ENCODE measurements at places on chromosomes 6 and 20.

- DNase-seq, result no peak
Observed at GRCh38 chr20:16904751-16905150, 156.6 kb downstream of the OTOR start.

DNA sequence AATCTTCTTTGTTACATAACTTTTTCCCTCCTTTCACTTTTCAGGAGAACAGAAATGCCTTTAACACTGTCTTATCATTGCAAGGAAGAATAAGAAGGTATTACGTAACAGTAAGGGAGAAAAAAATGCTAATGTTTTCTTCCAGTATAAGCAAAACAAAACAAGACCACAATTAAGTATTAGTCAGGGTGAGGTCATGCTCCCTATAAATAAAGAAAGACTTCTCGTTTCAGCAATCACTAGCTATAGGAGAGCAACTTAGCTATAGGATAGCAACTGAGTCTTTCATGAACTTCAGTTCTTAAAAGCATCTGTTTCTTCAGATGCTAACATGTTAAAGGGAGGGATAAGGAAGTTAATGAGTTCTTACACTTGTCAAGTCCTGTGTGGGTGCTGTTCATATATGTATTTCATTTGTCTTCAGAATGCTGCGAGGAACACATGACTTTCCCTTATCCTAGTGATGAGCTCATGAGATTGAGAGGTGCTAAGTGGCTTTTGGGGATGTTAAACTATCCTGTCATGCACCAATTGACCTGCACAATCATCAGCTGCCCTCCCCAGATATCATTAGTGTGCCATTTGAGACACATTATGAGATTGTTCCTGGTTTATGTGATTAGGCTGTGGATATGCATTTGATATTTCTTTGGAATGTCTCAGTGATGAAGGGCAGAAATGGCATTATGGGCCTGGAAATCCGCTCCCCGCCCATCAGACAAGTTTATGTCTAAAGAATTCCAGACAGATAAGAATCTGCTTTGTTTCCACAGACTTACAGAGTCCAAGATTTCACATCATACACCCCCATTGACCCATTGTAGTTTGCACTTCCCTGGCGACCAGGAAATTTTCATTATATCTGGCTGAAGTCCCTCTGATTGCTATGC is 37.5 kb downstream of the LAMA4 start:
- DNase-seq, result no peak

DNA sequence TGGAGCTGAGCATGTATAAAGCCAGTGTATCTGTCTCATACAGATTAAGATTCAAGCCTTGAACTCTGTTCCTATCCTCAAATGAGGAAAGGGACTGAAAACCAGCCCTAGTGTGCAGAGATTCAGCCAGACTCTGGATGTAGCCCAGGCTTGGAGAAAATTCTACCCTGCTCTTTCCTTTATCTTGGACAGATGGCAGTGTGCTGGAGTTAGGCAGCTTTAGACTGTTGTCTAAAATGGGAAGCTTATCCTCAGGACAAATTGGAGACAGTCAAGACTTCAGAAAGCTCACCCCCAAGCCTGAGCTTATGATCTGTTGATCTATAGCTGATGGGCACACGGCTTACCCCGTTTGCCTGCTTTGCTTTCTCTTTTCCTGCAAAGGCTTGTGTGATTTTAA is 1057.6 kb downstream of the KIF16B start:
- DNase-seq, result no peak

GRCh38 chr6:14567842-14568241 is 450.3 kb downstream of the CD83 start:
- DNase-seq, result no peak

GRCh38 chr6:40343318-40343876 is 243.8 kb downstream of the LRFN2 start:
- DNase-seq, result no peak

DNA sequence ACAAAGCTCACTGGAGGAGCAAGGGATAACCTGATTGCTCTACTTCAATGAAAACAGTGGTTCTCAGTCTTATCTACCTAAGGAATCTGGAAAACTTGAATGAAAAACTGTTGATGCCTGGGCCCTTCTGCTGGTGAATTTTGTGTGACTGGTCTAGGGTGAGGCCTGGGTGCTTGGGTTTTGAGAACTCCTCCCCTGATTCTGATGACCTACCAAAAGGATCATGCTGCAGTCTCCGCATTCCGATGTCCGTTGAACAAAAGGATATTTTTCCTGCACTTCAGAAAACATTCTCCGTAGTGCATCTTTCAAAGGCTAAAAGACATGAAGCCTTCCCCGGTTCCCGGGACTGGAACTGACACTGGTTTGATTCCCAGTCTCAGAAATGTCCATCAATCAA is 157.9 kb downstream of the SYNDIG1 start:
- DNase-seq, result no peak

DNA sequence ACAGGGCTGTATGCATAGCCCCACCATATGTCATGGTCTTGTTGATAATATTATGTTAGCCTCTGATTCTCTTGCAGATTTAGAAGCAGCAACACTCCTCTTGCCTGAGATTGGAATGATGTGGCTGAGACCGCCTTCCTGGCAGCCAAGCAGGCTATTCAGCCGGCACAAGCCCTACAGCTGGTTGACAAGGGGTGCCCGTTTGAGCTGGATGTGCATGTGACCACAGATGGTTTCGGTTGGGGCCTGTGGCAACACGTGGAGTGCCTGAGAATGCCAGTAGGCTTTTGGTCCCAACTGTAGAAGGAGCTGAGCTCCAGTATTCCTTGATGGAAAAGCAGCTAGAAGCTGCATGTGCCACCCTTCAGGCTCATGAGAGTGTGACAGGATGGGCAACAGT is 303.6 kb upstream of the POU3F2 start:
- no peak for DNase-seq

GRCh38 chr6:108677894-108678293 is 117.2 kb downstream of the FOXO3 start:
- DNase-seq, result no peak

DNA sequence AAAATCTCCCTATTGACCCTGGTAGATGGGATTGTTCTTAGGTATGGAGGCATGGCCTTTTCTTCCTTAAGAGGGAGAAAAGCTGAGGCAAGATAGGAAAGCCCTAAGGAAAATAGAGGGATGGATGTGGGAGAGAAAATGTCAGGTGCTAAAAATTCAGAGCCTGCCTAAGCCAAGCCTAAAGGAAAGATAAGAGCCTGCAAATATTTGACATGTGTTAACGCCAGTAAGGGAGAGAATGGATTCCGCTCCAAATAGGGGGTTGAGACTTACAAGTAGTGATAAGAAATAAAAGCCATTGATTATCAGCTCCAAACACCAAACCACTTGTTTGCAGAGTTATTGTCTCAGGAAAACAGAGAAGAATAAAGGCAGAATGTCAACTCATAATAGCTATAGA is 533.6 kb downstream of the PTPRT start:
- no peak for DNase-seq

GRCh38 chr6:136175873-136176272 is 74.2 kb downstream of the MTFR2 start:
- DNase-seq, result no peak

DNA sequence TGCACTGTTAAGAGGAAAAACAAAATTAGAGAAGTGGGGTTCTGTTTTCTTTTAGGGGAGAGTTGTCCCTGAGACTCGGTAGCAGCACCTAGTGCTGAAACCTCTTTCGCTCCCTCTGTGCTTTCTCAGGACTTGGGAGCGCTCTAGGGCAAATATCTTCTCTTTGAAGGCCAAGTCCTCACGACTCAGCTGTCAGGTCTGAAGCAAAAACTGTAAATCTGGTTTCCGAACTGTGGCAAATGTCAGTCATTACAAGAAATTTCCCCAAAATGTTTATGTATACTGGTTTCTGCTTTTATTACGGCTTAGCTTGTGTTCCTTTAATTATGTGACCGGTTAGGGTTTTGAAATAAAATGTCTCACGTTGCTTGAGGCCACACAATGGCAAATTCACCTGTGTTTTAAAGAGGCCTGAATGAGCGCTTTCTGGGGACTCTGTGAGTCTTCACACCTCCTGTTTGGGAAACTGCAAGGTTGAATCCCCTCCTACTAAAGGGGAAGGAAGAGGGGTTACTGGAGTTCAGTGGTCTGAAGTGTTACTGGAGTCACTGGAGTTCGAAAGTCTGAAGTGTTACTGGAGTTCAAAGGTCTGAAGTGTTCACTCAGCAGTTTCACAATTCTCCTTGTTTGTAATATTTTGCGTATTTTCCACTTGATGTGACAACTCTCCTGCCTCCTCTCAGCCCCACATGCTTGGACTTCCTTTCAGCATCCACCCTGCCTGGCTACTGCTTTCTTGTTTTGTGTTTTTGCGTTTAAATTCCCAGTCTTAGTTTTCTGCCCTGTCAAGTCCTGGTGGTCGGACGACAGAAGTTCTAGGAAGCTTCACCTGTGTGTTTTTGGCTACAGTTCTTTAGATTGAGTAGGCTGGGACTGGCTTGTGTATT is 1.6 kb downstream of the SMPDL3A start:
- DNase-seq, result no peak

GRCh38 chr20:50152394-50153152 is 950 bp downstream of the PEDS1 start:
- DNase-seq, result no peak

- no peak for DNase-seq
Observed at GRCh38 chr6:69580706-69581105, 216.1 kb downstream of the LMBRD1 start.

- DNase-seq, result no peak
Observed at GRCh38 chr6:152435816-152436215, 201.3 kb downstream of the SYNE1 start.

DNA sequence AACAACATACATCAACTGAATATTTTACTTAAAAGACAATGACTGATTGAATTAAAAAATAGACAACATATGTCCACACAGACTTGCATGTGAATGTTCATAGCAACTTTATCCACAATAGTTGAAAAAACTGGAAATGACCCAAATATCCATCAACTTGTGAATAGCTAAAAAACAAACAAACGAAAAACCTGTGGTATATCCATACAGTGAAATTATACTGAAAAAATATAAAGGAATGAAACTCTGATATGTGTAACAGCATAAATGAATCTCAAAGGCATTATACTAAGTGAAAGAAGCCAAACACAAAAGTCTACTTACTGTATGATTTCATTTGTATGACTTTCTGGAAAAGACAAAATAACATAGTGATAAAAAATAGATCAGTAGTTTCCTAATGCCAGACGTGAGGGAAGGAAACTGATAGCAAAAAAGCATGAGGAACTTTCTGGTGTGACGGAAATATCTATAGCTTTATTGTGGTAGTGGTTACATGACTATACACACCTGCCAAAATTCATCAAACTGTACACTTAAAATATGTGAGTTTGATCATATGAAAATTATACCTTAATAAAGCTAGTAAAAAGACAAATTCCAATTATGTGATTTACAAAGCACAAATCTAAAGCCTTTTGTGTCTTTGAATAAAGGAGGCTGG is 123.2 kb downstream of the BACH2 start:
- no peak for DNase-seq

GRCh38 chr6:62283796-62284411 is 2.1 kb downstream of the KHDRBS2 start:
- peak; percentile 31 for DNase-seq

- no peak for DNase-seq
Observed at GRCh38 chr6:45657226-45657625, 279.5 kb upstream of the SUPT3H start.

DNA sequence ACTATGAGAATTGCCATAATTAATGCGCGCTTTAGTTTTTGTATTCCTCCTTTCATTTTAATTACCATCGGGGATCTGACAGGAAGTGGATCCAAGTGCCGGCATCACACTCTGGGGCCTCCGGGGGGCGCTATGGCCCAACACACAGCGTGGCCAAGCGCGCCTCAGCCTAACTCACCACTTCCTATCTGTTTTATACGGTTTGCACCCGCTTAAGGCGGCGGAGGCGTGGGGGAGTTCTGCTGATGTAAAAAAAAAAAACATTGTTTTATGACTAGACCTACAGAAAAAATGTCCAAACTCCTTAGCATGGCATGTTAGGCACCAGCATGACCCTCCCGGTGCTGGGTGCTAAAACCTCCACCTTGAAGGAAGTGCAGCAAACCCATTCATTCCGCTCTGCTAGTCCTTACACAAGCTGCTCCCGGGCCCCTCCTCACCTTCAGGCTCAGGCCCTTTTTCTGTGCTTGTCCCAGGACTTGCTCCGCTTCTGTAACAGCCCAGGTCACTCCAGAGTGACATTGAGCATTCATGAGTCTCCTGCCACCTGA is 4.5 kb upstream of the EBF4 start:
- peak; percentile 53 for DNase-seq

DNA sequence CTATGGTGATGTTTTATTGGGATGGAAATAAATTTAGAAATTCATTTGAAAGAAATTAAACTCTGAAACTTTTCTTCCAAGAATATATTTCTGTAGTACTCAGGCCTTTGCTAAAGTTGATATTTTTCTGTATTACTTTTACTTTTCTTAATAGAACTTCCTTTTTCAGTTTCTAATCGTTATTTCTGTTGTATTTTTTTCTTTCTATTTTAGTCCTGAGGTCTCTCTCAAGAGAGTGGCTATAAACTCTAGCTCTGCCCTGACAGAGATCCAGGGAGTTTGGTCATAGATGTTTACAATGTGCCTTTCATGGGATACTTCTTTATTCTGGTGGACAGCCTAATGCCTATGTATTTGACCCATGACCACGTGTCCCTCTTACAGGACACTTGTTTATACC is 51.0 kb downstream of the OR2B6 start:
- DNase-seq, result no peak

DNA sequence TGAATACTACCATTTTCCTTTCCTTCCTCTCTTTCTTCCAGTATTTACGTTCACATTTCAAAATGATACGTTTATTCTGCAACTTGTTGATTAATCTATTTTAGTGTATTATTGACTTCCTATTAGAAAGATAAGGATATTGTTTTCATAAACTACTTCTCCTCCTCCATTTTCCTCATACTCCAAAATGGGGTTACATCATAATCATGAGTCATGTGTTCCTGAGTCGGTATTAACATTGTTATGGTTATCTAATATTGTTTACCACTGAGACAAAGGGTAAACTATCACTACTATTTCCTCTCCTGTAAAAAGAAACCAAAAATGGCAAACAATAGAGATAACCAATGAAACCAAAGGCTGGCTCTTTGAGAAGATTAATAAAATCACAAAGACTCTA is 126.5 kb upstream of the CDYL start:
- no peak for DNase-seq

DNA sequence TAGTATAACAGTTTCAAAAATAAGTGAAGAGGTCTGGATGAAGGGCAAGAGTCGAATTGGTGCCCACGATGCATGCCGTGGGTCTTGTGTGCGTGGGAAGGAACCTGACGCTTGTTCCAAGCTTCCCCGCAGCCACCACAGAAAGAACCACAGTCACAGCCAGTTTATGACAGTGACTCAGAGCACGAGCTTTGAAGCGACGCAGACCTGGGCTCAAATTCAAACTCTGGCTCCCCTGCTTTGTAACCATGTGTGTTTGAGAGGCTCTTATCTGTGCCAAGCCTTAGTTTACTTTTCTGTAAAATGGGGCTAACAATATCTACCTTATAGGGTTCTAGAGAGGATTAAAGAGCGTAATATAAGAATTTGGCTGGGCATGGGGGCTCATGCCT is 65.5 kb downstream of the SYNJ2 start:
- DNase-seq, result peak; percentile 66

DNA sequence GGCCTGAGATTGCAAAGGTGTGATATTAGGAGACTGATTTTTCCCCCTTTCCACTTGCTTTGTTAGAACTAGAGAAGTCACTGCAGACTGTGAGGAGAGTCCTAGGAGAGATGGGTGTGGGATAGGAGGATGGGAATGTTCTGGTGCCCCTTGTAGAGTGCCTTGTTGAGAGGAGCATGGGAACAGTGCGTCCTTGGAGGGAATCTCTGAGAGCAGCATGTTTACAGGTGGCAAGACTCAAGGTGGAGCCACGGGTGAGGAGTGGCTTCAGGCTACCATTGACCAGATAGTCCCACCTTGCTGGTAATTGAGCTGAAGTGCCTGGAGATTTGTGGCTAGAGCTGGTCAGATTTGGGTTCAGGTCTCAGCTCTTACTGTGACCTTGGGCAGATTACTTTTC is 6.0 kb downstream of the PLCG1 start:
- no peak for DNase-seq

All from GM12865 (cell line).